ENCODE measurements at places on chromosomes 5 and 9.

DNA sequence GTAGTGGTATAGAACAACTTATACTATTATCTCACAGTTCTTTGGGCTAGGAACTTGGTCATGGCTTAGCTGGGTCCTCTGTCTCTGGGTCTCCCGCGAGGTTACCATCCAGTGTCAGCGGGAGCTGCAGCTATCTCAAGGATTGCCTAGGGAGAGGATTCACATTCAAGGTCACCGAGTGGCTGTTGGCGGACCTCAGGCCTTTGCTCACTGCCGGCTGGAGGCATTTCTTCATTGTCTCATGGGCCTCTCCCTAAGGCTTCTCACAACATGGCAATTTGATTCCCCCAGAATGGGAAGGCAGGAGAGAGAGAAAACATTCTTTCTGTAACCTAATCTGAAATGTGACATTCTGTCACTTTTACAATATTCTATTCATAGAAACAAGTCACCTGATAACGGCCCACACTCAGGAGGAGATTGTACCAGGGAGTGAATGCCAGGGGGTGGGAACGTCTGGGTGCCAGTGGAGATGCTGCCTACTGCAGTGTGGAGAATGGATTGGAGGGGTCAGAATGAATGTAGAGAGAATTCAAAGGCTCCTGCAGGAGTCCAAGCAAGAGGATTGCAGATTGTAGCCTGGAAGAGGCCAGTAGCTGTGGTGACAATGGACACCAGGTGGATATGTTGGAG lies 29.5 kb upstream of the ANKRD18A start:
- no peak for DNase-seq

DNA sequence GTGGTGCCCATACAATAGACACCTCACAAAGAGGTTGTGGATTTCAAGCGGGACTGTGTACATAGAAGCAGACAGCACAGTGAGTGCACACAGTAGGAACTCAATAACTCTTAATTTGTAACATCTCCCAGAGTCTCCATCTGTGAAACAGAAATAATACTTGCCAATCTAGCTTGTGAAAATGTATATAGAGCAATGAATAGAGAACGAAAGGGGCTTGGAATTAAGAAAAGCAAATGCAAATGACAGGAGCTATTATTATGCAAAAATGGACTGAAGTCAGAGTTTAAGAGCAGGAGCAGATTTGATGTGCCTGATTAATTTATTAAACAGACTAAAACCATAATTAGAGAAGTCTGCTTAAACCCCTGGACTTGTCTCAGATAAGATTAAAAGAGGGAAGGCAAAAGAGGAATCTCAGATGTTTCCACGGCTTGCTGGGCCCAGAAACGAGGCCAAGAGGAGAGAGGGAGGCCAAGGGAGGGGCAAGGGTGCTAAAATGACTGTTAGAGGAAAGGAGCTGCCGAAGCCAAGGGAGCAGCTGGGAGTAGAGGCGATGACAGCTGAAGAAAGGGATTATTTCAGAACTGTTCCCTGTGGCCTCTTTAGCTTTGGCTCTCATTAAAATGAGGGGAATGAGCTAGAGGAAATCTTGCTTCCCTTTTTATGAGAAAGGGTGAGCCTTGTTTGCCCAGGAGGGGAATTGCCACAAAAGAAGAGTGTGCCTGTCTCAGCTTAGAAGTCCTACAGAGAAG lies 72.1 kb downstream of the FEM1C start:
- DNase-seq = no peak

DNA sequence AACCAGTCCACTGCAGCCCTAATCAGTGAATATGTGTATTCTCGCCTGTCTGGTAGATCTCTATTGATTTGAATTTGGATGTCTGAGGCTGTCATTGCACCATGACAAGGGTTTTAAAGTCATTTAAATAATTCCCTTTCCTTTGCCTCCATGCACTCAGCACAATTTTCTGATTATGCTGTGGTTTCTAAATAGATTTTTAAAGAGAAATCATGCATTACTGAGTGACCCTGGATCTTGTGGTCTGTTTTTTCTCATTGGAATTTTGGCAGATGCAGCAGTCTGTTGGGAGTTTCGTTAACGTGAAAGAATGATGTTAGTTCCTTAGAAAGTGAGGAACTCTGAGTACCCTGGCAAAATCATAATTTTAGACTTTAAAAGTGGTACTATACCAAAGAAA lies 396.0 kb downstream of the LRRC70 start:
- DNase-seq = no peak

- no peak for DNase-seq
Measured at GRCh38 chr9:105241356-105242043, 3.0 kb upstream of the SLC44A1 start.

- no peak for DNase-seq
Measured at GRCh38 chr5:55402199-55402598, 94.4 kb downstream of the MTREX start.

DNA sequence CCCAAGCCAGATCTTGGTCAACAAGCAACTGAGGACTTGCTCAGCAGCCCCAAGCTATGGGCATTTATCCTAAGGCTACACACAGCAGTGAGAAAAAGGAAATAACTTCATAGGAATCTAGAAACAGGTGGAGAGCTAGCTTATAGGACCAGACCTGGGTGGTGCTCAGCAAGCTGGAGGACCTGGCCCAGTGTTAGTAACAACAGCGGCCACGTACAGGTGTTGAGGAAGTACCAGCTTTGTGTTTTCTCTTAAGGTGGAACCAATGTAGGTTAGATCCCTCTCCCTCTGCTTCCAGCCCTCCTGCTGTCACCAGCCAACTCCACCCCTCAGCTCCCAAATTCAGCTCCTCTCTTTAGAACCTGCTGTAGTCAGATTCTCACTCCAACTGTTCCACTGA lies 43.4 kb downstream of the IRF1 start:
- no peak for DNase-seq

DNA sequence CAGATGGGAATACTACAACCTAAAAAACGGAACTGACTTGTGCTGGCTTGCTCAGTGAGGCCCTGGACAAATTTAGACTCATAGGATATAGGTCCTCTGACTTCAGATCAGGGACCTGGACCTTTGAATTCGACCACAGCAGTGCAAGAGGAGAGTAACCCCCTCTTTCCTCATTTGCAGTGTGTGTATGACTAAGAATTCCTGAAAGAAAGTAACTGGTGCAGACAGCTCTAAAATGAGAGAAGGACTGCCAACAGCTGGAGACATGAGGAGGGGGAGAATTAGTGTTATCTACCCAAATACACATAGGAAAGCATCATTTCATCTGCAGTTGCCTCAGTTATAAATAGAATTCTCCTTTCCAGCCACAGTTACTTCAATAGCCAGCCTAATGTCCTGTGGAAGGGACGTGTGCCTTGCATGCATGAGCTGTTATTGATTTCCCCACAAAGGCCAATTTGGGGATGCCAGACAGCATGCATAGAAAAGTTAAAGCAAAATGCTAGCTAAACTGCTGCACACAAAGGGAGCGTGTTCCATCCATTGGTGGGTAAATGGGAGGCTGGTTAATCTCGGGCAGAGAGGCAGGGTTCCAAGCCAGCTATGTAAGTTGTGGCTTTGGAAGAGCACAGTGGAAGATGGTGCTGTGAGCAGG lies 442.7 kb downstream of the CDK5RAP2 start:
- no peak for DNase-seq

GRCh38 chr9:81669041-81669651 lies 20.2 kb downstream of the TLE1 start:
- no peak for DNase-seq

DNA sequence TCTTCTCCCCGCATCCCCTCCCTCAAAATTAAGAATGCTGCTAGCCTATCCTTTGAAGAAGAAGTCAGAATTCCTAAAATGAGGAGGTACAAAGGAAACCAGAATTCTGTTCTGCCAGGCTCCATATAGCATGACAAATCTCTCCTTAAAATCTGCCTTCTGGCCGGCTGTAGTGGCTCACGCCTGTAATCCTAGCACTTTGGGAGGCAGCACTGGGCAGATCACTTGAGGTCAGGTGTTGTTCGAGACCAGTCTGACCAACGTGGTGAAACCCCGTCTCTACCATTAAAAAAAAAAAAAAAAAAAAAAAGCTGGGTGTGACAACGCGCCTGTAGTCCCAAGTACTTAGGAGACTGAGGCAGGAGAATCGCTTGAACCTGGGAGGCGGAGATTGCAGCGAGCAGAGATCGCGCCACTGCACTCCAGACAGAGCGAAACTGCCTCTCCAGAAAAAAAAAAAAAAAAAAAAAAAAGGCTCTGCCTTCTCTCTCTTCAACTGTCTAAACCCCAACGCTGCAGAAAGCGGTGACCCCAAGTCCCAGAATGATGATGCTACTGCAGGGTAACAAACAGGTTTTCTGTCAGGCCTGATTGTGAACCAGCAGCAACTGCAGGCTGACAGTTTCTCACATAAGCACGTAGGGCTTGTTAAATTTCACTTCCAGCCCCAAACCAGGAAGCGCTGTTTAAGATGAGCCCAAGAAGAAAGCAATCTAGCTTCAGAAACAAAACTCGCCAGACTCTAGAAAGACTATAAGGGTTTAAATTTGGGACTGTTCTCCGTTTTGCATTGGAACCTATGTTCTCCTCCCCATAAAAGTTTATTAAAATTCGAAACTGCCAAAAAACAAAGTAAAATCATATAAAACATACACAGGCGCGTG lies 963 bp upstream of the CAST start:
- peak; percentile 52 for DNase-seq

DNA sequence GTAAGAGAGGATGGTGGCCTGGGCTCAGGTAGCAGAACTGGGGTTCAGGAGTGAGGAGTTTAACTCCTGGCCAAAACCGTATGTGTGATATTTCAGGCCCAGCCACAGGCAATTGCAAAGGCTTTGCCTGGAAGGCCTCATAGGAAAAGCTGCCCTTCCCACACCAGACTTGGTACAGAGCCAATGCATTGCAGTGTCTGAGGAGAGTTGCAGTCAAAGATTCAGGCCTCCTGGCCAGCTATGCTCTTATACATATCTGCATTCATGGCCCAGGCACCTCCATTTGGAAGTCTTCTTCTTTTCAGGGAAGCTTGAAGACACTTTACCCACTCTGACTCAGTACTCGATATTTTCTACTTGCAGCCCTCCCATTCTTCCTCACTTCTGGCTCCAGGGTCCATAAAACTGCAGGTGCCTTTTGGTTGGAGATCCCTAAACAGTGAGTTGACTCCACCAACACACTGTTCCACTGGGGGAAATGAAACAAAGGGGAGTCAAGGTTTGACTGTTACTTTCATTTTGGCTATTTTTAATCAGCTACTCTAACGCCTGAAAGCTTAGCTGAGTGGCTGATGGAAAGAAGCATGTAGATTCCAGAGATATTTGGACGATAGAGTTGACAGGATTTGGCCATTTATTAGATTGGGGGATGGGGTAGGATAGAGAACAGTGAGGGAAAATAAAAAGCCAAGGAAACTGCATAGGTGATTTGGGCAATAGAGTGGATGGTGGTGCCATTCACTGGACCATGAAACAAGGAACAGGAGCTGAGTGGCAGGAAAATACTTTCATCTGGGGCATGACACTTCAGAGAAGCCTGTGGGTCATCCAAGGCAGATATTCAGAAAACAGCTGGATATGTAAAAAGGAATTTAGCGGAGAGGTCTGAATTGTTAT lies 30.6 kb upstream of the IL33 start:
- DNase-seq = no peak

- DNase-seq = no peak
Measured at GRCh38 chr5:65262096-65262495, 219.6 kb downstream of the ADAMTS6 start.

DNA sequence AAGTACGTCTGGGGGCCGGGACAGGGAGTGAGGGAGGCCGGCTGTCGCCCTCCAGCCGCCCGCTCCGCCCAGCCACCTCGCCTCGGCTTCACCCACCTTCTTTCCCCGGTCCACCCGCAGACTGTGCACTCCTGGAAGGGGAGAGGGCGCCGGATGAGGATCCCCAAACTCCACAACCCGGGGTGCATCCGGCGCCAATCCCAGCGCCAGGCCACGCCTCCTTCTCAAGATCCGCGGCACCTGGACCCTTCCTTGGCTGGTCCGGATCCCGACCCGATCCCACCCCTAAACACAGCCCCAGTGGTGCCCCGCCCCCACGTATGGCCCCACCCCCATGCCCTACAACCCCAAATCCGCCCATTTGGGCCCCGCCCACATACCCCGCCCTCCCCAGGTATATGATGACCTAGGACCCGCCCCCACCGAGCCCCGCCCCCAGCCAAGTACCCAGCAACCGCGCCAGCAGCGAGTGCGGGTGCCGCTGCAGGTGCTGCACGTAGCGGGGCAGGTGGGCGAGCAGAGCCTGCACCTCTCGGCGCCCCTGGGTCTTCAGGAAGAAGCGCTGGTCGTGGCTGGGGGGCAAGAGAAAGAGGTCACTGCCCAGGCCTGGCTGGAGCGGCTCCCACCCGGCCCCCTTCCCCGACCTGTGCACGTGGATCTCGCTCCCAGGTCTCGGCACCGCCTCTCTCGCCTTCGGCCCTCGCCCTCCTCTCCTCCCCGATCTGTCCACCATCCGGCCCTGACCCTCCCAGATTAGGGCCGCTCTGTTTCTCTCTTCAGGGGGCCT lies 3.2 kb downstream of the PIP5KL1 start:
- peak; percentile 79 for DNase-seq

DNA sequence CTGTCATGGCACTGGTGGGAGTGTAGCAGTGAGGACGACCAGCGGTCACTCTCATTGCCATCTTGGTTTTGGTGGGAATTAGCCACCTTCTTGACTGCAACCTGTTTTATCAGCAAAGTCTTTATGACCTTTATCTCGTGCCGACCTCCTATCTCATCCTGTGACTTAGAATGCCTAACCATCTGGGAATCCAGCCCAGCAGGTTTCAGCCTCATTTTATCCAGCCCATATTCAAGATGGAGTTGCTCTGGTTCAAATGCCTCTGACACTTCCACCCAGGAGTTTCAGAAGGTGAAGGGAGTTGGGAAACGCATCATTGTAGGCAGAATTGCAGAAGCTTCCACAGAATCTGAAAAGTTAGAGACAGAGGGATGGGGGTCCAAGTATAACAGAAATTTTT lies 35.4 kb downstream of the SHC3 start:
- DNase-seq = no peak

Measured in activated T-cell treated with anti-CD3 and anti-CD28 coated beads, Interleukin-2, amount 50 U/mL, for 1 hour (primary cell).